Breast epithelium (tissue), 4 donors: ENCODE measurements at places on chromosomes 11 and 22. TPM values are rescaled to one million over a fixed set of nuclear protein-coding genes. Genes with fewer than 3 reads are reported as not detected.

The OR2D2 gene
- total RNA-seq, result not detected

The TTLL12 gene
- 36.0 TPM for total RNA-seq

The FAM180B gene
- not detected for total RNA-seq

The IL17REL gene
- total RNA-seq, result not detected

The B4GALNT4 gene
- 0.48 TPM for total RNA-seq

The LMO1 gene
- not detected for total RNA-seq

The APOC3 gene
- total RNA-seq, result not detected

The HORMAD2 gene
- total RNA-seq, result not detected

The GGTLC3 gene
- total RNA-seq, result not detected

The ASCC2 gene
- total RNA-seq, result 45.8 TPM

The ASPHD2 gene
- total RNA-seq, result 0.64 TPM

The ANKK1 gene
- total RNA-seq, result 1.4 TPM

The SCGB1C1 gene
- not detected for total RNA-seq

The WNT11 gene
- 17.7 TPM for total RNA-seq

The SAA4 gene
- 5.6 TPM for total RNA-seq

The GGTLC2 gene
- total RNA-seq, result not detected

The JHY gene
- total RNA-seq, result 11.8 TPM

The SLC22A24 gene
- not detected for total RNA-seq

The CD44 gene
- 269 TPM for total RNA-seq

The OR52N4 gene
- not detected for total RNA-seq

The TSKU gene
- 360 TPM for total RNA-seq

The SHISAL1 gene
- total RNA-seq, result 0.33 TPM

The CTTN gene
- 285 TPM for total RNA-seq

The LRRC10B gene
- total RNA-seq, result 1.5 TPM

The UPK2 gene
- not detected for total RNA-seq

The KDM4E gene
- total RNA-seq, result not detected

The MUC6 gene
- total RNA-seq, result not detected

The PNPLA5 gene
- total RNA-seq, result not detected

The SYT7 gene
- 10.8 TPM for total RNA-seq

The RASSF10 gene
- total RNA-seq, result 3.9 TPM

The FOXR1 gene
- not detected for total RNA-seq

The PRSS23 gene
- total RNA-seq, result 25.2 TPM

The ZNF202 gene
- 12.1 TPM for total RNA-seq
